ENCODE measurements at places on chromosomes 1 and 21.

DNA sequence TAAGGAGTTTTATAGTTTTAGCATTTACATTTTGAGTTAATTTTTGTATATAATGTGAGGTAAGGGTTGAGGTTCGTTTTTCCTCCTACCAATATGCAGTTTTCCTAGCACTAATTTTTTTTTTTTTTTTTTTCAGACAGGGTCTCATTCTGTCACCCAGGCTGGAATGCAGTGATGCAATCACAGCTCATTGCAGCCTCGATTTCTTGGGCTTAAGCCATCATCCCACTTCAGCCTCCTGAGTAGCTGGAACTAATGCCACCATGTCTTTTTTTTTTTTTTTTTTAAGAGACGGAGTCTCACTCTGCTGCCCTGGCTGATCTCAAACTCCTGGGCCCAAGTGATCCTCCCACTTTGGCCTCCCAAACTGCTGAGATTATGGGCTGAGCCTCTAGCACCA is 2.5 kb upstream of the UBASH3A start:
- no peak for DNase-seq

GRCh38 chr1:214214851-214215250 is 66.1 kb upstream of the SMYD2 start:
- no peak for DNase-seq

- DNase-seq, result no peak
Measured at GRCh38 chr1:178238722-178239510, 145.0 kb downstream of the RASAL2 start.

DNA sequence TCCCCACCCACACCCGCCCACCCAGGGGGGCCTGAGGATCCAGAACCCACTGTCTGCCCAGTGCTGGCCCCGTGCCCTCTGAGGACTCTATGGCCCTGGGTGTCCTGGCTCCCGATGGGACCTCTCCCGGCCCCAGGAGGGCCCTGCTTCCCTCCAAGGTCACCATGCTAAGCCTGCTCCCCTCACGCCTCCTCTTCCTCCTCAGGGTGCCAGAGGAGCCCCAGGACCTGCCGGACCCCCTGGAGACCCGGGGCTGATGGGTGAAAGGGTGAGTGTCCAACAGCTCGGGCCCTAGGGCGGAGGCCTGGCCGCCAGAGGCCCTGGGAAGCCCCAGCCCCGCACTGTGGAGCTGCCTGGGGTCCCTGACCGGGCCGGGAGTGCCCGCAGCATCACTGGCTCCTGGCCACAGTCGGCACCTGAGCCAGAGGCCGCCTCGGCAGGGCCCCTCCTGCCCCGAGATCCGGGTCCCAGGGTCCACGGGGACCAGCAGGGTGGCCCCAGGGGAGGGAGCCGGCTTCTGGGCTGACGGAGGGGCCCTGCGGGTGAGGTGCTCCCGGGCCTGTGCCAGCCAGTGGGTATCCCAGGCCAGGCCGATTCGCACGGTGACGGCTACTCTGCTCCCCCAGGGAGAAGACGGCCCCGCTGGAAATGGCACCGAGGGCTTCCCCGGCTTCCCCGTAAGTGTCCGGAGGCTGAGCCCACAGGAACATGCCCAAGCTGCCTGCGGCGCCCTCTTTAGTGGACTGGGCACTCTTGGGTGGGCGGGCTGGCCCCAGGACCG is 16.1 kb downstream of the COL6A1 start:
- DNase-seq, result no peak

- no peak for DNase-seq
Measured at GRCh38 chr21:33228455-33228854, 1.3 kb upstream of the IFNAR2 start.

- DNase-seq, result no peak
Measured at GRCh38 chr1:238628110-238628509, 737.4 kb upstream of the ZP4 start.

GRCh38 chr21:45192332-45192731 is 95.4 kb downstream of the POFUT2 start:
- no peak for DNase-seq

DNA sequence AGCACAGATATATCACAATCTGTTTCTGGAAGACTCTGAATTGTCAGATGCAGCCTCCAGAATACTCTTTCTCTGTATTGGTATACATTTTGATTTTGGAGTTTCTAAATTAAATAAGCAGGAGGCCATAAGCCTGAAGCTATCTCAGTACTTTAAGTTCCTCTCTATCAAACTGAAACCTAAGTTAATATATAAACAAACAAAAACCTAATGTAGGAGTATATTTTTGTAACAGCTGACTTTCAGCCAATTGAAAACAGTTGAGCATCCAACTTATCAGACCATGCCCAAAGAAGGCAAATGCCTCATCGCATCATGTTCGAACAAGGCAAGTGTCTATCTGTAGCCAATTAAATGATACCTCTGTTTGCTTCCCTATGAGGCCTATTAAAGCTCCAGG is 1054.4 kb downstream of the AMY1C start:
- no peak for DNase-seq

DNA sequence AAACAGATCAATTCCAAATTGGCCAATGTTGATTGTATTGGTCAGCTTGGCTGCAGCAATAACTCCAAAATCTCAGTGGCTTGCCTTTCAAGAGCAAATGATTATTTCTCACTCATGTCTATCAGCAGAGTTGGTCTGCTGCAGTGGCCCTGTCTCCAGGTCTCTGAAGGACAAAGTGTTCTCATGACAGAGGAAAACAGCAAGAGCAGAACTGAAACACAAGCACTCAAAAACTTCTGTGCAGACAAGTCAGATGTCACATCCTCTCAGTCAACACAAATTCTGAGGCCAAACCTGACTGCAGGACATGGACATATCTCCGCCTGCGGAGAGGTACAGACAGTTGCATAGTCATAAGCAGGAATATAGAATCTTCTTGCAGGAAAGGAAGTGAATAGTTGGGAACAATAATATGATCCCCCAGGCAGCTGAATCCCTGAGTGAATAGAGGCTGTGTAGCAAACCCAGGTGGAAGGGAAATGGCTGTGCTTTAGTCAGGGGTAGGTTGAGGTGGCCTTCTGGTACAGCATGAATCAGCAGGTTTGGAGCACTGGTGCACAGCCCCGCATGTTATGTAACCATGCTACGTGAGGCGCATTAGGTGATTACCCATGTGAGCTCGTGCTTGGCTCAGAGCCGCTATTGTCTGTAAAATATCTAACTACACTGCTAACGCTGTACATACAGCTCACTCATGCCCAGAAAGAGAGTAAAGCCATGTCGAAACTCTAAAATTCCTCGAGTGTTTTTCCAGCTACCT is 17.1 kb upstream of the UBE2U start:
- DNase-seq, result no peak

DNA sequence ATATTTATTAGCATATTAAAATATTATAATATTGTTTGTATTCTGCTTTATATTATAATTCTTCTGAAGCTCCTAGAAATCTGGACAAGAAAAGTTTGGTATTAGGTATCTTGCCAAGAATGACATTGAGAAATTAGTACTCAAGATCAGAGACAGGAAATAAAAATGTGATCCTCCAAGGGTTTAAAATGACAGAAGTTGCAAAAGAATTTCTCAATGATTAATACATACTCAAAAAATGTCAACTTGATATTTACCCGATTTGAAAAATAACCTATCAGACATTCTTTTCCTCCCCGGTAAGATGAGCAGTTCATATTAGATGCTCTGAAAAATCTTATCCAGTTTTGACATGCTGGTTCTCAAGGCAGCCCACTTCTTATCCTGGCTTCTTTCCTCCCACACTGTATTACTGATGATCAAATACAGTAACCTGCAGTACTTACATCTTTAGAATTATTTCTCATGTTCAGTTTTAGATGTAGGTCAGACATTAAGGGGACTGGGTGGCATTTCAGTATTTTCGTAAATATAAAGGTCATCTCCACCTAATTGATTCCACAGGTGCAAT is 55.3 kb downstream of the CACHD1 start:
- no peak for DNase-seq

DNA sequence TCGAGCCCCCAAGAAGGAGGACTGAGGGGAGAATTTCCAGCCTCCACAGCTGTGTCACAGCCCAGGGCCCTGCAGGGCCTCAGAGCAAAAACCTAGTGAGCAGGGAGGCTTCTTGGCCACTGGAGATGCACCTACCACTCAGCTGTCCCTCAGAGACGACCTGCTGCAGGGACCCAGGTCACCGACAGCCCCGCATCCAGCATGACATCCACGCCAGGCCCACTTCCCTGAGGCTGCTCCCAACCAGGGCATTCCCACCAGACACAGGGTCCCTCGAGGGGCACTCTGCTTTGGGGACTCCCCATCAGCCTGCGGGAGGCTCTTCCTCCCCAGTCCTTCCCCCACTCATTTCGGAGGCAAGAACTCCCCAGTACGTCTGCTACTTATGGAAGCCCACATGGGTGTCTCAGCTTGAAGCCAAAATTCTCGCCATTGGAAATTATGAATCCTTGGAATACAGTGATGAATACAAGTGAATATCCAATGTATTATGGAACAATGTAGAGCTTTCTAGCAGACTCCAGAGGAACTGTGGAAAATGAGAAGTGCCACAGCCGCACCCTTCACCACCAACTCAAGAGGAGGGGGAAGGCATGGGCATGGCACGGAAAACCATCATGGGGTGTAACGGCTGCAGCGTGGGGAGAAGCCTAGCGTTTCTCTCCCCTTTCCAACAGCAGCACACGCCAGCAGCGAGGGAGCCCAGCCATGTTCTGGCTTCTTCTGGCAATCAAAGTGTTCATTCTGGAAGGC is 6.9 kb downstream of the TFF3 start:
- DNase-seq, result no peak

- no peak for DNase-seq
Measured at GRCh38 chr1:185365951-185366350, 48.9 kb upstream of the IVNS1ABP start.

GRCh38 chr1:94660994-94661393 is 119.4 kb upstream of the F3 start:
- DNase-seq, result no peak

- no peak for DNase-seq
Measured at GRCh38 chr1:12383001-12383400, 153.2 kb downstream of the VPS13D start.

- no peak for DNase-seq
Measured at GRCh38 chr1:108082001-108082400, 117.0 kb upstream of the VAV3 start.

- no peak for DNase-seq
Measured at GRCh38 chr1:232096751-232097150, 470.2 kb downstream of the DISC1 start.

DNA sequence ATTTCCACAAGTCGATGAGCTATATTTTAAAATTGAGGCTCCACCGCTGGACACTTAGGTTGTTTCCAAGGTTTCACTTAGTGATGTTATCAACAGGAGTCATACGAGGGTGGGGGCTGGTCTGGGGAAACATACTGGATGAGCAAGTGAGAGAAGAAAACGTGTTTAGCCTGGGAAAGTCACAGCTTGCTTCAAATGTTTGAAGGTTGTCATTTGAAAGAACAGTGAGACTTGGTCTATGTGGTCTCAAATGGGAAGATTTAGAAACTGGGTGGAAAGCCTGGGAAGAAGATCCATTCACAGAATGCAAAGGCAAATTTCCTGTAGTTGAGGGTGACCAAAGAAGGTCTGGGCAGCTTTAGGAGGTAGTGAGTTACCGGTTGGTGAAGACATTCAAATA is 9.9 kb upstream of the DYRK1A start:
- no peak for DNase-seq

GRCh38 chr1:235009561-235010306 is 118.9 kb downstream of the TOMM20 start:
- DNase-seq, result no peak

DNA sequence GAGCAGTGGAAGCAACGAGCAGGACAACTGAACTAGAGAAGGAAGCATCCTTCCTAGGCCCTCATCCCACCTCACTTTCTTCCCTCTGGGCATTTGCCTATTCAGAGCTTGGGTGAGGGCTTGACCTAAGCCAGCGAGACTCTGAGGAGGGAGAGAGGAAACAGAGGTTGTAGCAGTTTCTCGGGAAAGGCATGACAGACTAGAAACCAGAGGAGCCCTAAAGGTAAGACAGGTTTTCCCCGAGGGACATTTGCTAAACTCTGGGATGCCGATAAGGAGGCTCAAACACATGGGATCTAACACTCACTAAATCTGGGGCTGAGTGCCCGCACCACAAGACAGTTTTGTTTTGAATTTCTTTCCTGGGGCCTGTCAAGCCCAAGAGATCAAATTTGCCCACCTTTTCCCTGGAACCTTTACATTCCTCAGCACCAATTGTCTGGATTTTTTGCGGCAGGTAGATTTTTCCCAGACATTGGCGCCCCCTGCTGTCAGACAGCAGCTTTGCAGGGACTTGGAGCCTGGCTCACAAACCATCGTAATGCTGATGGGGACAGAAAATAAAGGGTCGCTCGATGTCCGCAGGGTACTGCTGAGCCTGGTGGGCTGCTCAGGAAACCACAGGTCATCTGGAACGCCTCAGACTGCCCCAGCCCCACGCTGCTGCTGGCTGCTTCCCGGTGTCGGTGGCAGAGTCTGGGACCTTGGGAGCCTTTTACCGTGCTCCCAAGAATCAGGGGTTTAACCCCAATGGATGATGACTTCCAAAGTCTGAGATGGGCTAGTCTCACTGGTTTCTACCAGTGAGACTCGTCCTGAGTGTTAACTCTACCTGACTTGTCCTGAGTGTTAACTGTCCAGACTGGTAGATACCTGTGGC is 23.4 kb upstream of the TSPAN2 start:
- DNase-seq, result peak; percentile 55

GRCh38 chr1:68644504-68644903 is 147.6 kb upstream of the DEPDC1 start:
- DNase-seq, result no peak

DNA sequence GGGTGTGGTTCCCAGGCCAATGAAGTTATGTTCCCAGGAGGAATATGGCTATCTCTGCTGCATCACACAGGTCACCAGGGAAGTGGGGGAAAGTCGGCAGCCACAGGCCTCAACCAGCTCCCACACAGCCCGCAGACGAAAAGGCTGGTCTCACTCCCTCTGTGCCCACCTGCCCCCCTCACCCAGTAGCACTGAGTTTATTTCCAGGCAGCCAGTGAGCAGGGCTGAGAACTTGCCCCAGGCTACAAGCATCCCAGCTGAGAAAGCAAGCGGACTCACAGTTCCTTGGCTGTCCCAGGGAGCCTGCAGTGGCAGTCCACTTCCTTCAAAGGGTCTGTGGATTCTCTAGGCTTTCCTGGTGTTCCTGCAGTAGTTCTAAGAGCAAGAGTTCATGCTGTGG is 68.9 kb downstream of the SLC5A9 start:
- DNase-seq, result no peak

DNA sequence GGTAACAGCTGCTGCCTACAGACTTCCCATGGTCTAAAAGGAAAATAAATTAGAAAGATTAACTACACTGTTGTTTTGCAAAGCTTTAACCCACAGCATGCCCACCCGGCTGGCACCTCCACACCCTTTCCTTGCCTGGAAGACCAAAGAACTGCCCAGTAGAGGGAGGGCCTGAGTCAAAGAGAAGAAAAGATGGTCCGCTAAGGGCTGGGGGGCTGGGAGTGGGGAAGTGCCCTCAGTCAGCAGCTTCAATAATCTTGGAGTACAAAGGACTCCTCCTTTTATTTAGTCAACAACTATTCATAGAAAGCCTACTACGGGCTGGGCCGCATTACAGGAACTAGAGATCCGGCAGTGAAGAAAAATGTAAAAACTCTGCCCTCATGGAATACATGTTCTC is 40.6 kb downstream of the ERI3 start:
- no peak for DNase-seq

Measured in activated CD8-positive, alpha-beta memory T cell treated with anti-CD3 and anti-CD28 coated beads, Interleukin-2, amount 50 U/mL, for 4 hours (primary cell).